Brain microvascular endothelial cell (primary cell): ENCODE measurements at places on chromosomes 1 and 21.

GRCh38 chr1:12544992-12545391 is 73.0 kb downstream of the DHRS3 start:
- DNase-seq, result no peak

GRCh38 chr1:218429301-218429700 is 84.2 kb downstream of the TGFB2 start:
- no peak for DNase-seq

- DNase-seq, result no peak
Observed at GRCh38 chr1:189708674-189709073, 769.0 kb downstream of the BRINP3 start.

DNA sequence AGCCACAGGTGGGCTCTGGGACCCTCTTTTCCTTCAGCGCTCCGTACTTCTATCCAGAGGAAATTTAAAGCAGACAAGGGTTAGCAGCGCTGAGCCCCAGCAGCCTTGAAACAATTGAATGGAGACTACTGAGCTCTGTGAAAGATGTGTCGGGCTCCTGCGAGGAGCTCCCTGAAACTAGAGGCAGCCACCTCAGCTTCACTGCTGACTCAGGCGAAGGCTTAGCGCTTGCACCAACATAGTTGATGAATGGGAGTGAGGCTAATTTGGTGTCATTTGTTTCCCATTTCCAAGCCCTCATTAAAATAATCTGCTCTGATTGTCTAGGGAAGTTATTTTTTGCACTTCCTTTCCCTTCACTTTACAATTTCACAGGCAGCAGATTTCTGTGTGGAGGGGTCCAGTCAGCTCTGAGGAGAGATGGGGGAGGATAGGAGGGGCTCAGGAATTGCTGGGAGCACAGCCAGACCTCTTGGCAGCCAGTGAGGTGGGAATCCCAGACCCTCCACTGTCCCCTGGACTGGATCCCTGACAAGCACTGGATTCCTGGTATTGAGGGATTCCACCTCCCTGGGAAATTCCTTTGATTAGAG is 398.9 kb upstream of the PLXNA2 start:
- no peak for DNase-seq

GRCh38 chr1:11550664-11551283 is 71.8 kb downstream of the DISP3 start:
- peak; percentile 71 for DNase-seq

DNA sequence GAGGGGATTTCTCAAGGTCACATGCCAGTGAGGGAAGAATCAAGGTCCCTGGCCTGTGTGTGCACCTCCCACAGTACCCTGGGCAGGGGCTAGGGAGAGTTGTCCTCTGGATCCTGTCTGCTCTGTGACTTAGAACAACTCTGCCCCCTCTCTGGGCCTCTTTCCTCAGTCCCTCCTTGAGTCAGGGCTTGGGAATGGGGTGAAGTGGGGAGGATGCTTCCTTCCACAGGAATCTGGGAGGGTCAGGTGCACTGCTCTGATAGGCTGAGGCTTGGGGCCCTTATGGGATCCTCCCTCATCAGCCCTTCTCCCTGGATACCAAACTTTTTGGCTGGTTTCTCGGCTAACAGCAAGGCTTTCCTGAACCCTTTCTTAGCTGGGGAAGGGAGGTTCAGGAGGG is 2.5 kb downstream of the TRNP1 start:
- no peak for DNase-seq

- DNase-seq, result no peak
Observed at GRCh38 chr1:119380983-119381662, 12.5 kb downstream of the HAO2 start.

GRCh38 chr1:162951553-162952315 is 90.8 kb upstream of the CCDC190 start:
- no peak for DNase-seq

GRCh38 chr1:12525311-12526181 is 92.5 kb downstream of the DHRS3 start:
- no peak for DNase-seq

DNA sequence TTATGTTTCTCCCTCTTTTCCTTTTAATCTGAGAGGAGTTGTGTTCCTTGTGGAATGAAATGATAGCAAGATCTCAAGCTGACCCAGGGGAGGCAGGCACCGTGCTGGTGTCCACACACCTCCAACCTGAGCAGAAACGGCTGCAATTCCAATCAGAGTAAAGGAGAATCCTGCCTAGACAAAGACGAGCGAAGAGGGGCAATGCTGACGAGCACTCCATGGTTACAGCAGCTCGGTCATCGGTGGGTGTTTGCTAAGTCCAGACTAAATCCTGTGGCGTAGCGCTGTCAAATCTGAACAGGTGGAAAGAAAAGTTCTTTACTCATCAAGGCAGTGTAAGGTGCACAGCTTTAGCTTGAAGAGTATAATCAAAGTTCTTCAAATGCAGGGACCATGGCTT is 74.8 kb downstream of the PLD5 start:
- DNase-seq, result no peak

DNA sequence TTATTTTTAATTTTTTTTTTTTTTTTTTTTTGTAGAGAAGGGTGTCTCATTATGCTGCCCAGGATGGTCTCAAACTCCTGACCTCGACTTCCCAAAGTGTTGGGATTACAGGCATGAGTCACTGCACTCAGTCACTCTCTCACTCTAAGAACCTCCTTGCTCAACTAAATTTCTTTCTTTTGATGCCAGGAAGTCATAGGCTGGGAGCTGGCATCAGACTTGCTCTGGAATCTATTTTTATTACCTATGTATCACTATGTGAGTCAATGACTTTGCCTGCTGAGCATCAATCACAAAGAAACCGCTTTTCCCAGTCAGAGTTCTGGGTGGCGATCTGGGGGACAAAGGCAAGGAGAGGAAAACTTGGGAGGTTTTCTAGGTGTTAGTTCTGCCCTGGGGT is 35.5 kb upstream of the PARP1 start:
- DNase-seq, result peak; percentile 33

DNA sequence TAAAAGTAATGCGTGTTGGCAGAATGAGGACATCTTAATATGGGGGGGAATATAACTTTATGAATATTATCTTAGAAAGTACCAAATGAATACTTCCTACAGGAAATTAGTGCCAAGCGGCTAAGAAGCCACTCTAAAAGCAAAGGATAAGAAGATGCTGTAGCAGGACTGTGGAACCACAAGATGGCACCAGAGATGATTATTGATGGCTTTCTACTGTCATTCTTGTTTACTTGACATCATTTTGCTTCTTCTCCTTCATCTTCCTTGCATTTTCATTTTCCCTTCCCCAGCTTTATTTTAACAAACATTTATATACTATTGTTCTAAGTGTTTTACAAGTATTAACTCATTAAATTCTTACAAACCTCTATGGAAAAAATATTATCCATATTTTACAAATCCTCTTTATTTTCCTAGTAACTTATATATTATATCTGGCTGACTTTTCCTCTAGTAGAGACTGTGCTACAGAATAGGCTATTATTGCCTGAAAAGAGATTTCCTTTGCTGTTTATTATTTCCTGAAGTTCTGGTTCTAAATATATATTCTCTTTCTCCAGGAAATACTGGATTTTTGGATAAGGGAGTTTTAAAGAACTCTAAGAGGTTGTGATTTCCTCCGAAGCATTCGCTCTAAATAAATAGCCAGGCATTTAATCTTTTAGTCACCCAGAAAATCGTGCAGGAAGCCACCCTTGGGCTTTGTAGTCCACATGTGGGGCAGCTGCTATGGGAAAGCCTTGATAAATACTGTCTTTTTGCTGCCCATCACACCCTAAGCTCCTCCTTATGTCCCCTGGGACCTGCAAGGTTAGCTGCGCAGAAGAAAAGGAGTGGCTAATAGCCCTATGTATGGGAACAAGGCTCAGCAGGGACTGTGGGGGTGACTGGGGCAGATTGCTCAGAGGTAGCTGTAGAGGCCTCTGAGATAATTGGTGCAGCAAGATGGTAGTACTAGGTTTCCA is 69.8 kb downstream of the TPR start:
- DNase-seq, result peak; percentile 38

- no peak for DNase-seq
Observed at GRCh38 chr1:248045209-248045608, 1.4 kb upstream of the OR2L3 start.

- DNase-seq, result no peak
Observed at GRCh38 chr21:45410865-45411809, 6.2 kb downstream of the COL18A1 start.

- DNase-seq, result no peak
Observed at GRCh38 chr1:35575416-35575958, 2.4 kb downstream of the TFAP2E start.

DNA sequence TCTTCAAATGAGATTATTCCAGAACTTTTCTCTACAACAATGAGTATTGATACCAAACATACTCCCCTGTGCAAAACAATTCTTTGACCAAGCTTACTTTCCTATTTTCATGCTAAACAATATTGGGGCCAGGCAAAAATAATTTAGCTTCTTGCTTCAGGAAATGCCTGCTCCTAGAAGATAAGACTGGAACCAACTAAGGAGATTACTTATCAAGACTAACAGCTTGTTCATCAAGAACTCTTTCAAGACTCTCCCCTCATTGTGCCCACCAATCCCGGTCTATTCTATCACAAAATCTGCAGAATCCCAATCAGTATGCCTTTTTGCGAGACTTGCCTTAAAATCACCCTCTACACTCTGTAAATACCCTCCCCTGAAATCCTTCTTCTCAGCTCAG is 536.6 kb downstream of the RWDD3 start:
- DNase-seq, result no peak

DNA sequence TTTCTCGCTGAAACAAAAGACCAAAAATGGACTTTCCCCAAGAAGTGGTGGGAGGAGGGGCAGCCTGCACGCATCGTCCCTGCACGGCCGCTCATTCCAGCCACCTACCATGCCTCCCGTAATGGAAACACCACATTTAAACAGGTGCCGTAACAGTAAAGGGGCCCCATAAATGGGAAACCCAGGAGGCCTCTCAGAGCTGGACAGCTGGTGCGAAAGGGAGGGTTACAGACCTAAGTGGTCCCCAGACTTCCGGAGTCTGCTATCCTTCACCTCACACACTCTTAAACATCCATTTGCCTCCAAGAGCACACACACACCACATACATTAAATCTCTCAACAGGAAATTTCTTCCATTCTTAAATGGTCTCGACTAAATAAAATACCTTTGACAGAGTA is 120.7 kb upstream of the SOD1 start:
- no peak for DNase-seq

- DNase-seq, result no peak
Observed at GRCh38 chr1:64567426-64568170, 97.7 kb downstream of the CACHD1 start.

GRCh38 chr21:27475363-27475955 is 508.6 kb upstream of the ADAMTS5 start:
- no peak for DNase-seq

DNA sequence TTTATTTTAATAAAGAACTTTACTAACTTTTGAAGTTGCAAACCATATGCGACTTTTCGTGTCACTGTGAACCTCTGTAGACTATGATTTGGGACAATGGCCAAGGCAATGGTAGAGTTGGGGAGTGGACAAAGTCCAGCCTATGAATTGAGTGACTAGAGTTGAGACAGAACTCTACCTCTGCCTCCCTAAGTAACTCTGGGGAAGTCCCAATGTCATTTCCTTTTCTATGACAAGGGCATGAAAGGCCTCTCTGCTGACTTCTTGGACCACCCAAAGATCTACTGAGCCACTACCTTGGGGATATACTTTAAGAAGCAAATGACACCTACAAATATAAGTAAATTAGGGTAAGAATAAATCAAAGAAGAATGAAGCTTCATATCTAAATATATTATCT is 19.3 kb downstream of the BEND5 start:
- DNase-seq, result no peak

- DNase-seq, result peak; percentile 37
Observed at GRCh38 chr1:36166938-36167905, 11.3 kb downstream of the MAP7D1 start.

DNA sequence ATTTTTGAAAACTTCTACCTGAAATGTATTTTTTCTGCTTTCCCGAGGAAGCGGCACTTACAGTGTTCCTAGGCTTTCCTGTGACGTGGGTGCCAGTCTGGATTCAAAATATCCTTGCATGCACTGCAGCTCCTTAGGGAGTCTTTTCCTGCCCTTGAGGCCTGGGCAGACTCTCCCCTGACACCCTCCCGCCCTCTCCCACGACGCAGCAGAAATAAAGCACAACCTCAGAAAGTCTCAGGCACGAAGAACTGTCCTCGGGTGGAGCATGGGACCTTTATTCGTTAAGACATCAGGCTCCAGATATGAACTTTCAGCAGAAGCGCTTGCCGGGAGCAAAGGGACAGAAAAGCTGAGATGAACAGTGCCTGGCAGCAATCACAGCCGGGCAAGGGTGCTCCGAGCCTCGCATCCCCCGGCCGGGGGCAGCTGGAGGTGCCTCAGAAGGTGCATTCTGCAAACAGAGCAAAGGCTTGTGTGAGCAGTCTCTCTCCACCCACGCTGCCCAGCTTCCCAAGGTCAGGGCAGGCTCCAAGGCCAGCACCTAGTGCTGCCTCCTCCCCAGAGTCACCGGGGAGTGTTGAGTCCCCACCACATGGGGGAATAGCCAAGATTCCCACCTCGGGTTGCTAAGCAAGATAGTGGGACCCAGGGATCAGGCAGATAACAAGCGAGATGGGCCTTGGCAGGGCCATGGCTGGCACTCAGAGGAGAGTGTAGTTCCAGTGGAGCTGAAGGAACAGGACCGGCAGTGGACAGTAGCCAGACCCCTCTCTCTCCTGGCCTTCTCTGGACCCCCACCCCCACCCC is 3.2 kb downstream of the TFF3 start:
- DNase-seq, result no peak

- DNase-seq, result peak; percentile 42
Observed at GRCh38 chr1:86507935-86508582, 38.8 kb upstream of the CLCA4 start.

GRCh38 chr1:201899683-201900429 is 11.2 kb downstream of the SHISA4 start:
- DNase-seq, result no peak

GRCh38 chr1:155125511-155125945 is 2.1 kb upstream of the EFNA1 start:
- no peak for DNase-seq

DNA sequence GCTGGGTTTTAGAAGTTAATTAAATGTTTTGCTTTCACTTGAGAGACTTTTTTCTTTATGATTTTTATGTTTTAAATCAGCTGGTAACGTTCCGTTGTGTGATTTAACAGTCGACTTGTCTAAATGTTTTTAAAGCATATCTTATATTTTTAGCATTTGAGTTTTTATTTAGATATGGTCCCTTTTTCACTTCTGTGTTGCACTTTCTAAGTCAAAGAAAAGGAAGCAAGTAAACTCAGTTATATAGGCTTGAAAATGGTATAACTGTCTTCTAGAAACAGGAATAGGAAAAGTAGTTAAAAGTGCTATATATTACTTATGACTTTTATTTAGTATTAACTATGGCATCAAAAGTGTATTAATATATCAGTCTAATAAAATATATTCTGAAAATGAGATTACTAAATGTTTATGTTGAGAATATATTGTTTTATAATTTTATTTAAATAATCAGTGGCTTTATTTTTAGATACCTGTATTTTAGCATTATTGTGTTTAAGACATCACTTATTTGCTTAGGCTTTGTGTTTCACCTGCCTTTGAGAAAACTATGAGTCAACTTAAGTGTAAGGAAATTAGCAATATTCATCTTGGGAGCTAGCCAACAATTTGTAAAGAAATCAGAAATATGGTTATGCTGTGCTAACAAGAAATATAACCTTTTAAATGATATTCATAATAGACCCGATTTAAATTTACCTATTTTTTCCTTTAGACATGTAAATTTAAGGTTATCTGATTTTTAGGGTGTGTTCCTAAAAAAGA is 60.5 kb downstream of the RABGAP1L start:
- DNase-seq, result no peak

- no peak for DNase-seq
Observed at GRCh38 chr1:33391343-33392078, 39.4 kb downstream of the PHC2 start.

- DNase-seq, result peak; percentile 88
Observed at GRCh38 chr1:206905295-206906164, 8.3 kb downstream of the IL24 start.
